NCI-H446 (cell line): ENCODE measurements at places on chromosomes 7 and 10.
A peak's percentile ranks its signal among the peaks of the same experiment; 100 is the strongest.

DNA sequence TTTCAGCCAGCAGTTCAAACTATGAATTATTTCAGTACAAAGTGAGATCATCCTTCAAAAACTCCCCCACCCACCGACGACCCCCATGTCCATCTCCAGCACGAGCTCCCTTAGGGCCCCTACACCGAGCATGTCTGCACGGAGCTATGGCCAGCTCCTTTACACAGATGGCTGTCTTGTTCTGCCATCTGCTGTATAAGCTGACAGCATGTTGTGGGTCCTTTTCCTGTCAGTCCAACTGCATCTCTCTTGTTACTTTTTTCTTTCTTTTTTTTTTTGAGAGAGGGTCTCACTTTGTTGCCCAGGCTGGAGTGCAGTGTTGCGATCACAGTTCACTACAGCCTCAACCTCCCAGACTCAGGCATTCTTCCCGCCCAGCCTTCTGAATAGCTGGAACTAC is 21.6 kb downstream of the NPC1L1 start:
- no peak for DNase-seq

GRCh38 chr7:111301891-111302290 is 211.0 kb downstream of the LRRN3 start:
- DNase-seq = no peak

GRCh38 chr7:135168489-135169140 is 1.9 kb downstream of the CYREN start:
- DNase-seq = no peak

DNA sequence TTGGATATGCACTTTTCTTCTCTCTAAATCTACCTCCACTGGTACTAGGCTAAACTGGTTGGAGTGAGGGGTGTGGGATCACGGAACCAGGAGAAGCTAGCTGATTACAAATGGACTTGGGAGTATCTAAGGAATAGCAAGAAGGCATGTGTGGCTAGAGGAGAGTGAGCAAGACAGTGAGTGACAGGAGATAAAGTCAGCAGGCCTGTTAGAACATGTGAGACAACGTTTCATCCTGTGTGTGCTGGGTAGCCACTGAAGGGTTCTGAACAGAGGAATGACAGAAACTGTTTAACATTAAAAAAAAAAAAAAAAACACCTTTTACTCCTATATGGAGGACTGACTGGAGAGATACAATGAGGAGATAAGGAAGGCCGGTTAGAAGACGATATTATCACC is 51.7 kb downstream of the ZNF438 start:
- no peak for DNase-seq

GRCh38 chr7:117017017-117017451 is 63.7 kb downstream of the ST7 start:
- DNase-seq = no peak

DNA sequence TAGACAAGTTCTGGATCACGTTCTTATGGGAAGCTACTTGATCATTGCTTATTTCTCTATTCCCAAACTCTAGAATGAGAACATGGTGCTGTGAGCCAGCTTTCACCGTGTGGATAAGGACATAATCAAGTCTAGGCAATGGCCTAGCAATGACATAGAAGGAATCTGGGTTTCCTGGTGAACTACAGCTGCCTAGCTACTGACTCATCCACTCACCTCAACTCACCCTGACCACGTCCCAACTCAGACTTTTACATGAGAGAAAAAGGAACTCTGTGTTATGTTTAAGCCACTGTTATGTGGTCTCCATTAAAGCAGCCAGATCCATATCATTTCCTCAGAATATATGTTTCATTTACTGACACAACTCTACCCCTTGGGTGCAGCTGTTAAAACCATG is 18.8 kb upstream of the MET start:
- no peak for DNase-seq

- no peak for DNase-seq
Observed at GRCh38 chr7:143401265-143401664, 7.4 kb downstream of the EPHA1 start.

GRCh38 chr7:144941127-144941526 is 105.3 kb upstream of the TPK1 start:
- no peak for DNase-seq

DNA sequence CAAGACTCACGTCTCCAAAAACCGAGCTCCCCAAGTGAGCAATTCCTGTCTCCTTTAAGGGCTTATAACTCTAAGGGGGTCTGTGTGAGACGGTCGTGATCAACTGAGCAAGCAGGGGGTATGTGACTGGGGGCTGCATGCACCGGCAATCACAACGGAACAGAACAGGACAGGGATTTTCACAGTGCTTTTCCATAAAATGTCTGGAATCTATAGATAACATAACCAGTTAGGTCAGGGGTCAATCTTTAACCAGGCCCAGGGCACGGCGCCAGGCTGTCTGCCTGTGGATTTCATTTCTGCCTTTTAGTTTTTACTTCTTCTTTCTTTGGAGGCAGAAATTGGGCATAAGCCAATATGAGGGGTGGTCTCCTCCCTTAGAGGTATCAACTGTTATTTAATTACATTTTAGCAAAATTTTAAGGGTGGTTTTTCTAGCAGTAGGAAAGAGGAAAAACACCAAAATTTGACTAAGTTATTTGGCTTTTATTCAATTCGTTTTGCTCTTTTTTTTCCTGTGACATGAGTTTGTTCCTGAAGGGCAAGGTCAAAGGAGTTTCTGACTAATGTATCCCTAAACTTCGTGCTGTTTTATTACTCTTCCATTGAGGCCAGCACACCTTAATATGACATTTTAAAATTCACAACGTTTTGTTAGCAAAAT is 121.4 kb upstream of the SEC61G start:
- DNase-seq = no peak

- no peak for DNase-seq
Observed at GRCh38 chr10:44889834-44890233, 21.3 kb upstream of the TMEM72 start.

GRCh38 chr7:140404565-140405065 is 757 bp downstream of the RAB19 start:
- DNase-seq = peak; percentile 68

DNA sequence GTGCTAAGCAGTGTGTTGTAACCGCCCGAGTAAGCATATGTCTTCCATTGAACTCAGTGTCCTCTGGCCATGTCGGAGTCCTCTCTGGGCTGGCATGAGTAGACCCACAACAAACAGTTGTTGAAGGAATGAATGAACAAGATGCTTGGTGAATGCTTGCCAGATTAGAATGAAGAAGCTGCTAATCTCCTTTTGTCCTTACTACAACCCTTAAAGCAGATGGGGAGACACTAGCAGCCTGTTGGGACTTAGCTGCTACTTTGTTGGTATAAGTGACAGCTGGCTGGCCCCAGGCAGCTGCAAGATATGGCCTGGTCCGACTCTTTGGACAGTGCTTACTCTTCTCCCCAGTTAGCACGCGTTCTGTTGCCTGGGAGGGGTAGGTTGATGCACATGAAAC is 370.1 kb downstream of the RPS24 start:
- peak; percentile 7 for DNase-seq

DNA sequence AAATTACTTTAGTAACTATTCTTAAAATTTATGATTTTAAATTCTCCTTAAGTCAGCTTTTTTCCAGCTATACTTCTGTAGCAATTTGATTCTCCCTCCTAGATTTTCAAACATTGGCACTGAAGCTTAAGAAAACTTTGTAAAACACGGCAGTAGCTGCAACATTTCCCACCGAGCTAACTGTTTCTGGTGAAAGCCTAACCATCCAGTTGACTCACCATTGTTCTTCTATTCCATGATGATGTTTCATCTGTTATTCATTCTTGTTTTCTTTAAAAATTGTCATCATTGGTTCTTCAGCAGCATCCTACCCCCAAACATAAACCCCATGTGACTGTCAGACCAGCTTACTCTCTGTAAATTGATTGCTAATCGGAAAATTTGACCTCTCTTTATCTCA is 312.3 kb downstream of the DGKB start:
- DNase-seq = no peak

DNA sequence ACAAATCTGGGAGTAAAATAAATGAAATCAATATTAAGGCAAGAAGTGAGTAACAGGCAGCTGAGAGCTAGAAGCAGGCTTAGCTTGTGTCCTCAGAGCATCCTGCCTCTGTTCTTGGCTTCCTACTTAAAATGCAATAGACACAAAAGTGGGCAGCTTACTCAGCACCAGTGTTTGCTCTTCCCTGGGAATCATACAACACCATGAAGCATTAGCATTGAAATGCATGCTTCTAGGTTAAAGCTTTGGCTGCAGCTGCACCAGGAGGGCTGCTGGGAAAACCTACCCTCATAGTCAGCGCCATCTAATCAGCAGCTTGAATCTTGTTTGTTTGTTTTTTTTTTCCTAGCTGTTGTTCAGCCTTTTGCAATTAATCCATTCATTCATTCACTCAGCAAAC is 104.2 kb upstream of the VWC2 start:
- DNase-seq = no peak

DNA sequence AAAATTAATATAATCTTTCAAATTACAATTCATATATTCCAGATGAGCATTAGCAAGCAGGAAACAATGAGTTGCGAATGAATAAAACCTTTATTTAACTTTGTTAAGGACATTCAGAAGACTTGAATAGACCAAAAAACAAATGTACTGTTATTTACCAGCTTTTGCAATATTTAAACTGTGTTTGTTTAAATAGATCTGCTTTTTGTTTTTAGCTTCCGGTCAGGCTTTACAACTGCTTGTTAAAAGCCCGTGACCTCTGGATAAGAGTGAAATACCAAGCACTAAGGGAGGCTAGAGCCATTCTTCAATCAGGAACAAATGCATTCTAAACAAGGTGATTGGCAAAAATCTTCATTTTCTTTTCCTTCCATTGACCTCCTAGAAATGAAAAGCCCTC is 184.9 kb upstream of the GNAI1 start:
- no peak for DNase-seq

- no peak for DNase-seq
Observed at GRCh38 chr7:131897790-131898165, 341.4 kb upstream of the PODXL start.

GRCh38 chr10:15542817-15543216 is 171.7 kb upstream of the FAM171A1 start:
- no peak for DNase-seq

DNA sequence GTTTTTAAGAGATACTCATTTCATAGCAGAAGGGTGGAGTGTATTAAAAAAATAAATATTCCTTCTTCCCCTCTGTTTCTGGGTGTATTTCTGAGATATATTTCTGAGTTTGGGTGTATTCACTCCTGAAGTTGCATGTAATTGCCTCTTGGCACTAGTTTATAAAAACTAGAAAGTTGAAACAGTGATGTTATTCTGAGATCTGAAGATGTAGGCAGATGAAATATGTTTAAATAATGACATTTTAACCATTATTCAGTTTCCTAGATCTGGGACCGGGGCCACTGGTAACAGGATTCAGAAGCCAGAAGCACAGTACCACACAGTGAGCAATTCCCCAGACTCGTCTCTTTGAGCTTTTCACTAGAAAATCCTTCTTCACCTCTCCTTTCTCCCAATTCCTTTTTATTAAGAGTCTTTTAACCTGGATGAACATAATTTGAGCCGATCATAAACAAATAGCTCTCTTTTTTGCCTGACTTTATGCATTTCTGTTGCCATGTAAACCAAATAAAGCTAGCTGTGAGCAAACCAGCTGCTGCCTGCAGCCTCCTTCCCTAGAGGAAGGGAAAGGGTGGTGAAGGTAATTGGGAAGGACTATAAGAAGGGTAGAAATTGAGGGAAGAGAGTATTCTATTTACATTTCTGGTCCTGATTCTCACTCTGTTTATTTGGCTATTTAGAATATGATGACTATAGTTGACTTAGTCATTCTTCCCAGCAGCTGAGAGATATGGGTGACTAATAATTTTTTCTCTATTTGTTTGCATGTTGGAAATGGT is 101.8 kb upstream of the STRIP2 start:
- no peak for DNase-seq

GRCh38 chr7:55034776-55035175 is 16.0 kb downstream of the EGFR start:
- DNase-seq = no peak

- no peak for DNase-seq
Observed at GRCh38 chr7:112833082-112833481, 42.9 kb upstream of the TMEM168 start.

DNA sequence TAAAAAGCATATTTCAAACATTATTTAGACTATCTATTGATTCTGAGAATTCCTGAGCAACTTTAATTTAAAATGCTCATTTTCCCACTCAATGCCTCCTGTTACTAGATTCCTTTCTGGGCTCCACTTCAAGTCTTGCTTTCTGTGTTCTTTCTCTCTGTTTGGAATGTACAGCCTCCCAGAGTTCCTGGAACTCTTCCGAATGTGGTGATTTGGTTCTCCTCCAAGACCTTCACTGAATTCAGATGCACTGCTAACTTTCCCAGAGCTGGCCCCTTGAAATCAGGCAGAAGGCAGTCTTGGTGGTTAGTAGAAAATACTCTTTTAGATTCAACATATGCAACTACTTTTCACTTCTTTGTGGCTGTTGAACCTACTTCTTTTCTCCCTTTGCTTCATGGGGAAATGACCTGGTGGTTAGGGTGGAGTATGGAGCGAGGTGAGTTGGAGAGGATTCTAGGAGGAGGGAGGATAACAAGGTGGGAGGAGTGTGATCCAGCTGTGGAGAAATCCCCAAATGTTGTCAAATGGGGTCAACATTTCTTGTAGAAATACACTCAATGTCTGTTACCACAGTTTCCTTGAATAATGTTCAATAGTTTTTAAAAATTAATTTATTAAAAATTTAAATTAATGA is 27.9 kb upstream of the CCDC7 start:
- DNase-seq = peak; percentile 33

- DNase-seq = no peak
Observed at GRCh38 chr7:12518920-12519681, 51.4 kb upstream of the SCIN start.

GRCh38 chr10:29869593-29869992 is 189.8 kb downstream of the JCAD start:
- no peak for DNase-seq

DNA sequence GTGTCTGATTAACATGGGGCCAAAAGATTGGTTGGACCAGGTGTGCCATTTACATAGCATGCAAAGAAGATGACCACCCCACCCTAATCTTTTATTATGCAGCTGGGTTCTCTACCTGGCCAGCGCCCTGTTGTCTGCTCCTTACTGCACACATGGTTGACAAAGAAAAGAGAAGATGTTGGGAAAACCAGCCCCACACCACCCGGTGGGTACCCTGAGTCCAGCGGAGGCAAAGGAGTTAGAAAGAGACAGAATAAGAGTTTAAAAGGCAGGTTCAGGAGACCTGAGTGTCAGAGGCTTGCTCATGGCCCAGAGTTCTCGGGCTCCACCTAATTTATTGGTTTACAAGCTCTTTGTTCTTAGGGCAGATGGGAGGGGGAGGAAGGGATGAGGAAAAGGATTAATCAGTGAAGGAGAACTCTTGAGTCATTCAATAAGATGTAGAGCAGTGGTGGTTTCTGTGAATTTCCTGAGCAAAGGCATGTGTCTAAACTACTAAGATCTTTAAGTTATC is 24.1 kb upstream of the ABCA13 start:
- no peak for DNase-seq

DNA sequence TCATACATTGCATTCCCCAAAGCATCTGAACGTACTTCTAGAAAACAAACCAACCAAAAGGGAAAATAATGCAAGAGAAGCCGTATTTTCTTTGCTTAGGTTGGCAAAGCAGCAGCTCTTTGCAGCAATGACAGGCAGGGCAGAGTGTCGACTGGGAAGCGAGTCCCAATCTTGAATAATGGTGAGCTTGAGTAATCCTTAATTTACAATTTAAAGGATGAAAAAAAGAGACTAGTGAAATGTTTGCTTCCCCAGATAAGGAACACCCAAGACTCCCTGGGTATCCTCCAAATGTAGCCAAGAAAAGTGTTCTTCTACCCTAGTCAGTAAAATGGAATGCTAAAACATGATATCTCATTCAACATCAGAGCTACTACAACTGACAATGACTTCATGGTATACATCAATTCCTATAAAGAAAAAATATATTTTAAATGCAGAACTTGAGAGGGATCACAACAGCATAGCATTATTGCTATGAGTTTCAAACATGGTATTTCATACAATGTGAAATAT is 32.0 kb downstream of the GPAM start:
- DNase-seq = no peak
